ENCODE measurements at places on chromosomes 4 and X.
A peak's percentile ranks its signal among the peaks of the same experiment; 100 is the strongest.

DNA sequence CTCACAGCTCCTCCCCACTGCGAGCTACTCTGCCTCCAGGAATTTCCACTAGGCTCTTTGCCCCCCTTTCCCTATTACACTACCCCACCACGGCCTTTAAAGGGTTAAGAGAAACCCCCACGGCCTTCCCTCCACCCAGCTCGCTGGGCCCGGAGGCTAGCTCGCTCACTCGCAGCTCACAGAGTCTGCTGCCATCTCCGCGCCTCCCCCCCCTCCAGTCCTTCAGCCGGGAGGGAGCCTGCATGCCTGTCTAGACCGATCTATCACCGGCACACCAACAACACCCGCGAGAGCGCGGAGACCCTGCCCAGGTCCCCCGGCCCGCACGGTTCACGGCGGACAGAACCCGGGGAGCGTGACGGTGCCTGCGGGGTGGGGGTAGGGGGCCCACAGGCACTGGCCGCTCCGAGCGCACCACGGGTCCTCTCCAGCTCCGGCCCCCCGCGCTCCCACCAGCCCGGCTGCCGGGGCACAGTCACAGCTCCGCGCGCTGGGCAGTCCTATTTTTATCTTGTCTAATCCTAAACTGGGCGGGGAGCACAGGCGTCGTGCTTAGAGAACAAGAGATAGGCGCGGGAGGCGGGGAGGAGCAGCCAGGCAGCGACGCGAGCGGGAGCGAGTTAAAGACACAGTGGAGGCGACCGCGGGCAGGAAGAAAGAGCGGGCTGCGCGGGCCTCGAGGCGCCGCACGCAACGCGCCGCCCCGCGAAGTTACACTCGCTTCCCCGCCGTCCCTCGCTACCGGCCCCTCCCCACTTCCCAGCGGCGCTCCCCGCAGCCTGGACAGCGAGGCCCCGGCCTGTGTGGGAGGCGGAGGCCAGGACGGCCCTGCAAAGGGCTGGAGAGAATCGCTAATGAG, 3.5 kb downstream of the BCOR start:
- no peak for DNase-seq

DNA sequence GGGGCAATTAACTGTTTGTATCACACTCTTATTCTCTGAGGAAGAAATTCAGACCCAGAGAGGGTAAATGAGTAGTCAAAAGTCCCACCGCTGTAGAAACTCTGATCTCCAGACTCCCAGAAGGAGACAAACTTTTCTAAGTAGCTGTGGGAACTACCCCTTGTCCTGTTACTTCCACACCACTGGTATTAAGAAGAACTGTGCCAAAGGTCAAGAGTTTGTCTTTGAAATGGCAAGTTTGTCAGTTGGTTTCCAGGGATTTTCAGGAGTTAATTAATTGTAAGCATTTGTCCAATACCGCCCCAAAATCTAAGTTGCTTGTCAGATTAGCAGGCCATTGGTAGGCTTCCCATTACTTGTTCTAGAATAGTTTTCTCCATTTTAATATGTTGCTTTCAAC, 85.7 kb downstream of the GC start:
- no peak for DNase-seq

DNA sequence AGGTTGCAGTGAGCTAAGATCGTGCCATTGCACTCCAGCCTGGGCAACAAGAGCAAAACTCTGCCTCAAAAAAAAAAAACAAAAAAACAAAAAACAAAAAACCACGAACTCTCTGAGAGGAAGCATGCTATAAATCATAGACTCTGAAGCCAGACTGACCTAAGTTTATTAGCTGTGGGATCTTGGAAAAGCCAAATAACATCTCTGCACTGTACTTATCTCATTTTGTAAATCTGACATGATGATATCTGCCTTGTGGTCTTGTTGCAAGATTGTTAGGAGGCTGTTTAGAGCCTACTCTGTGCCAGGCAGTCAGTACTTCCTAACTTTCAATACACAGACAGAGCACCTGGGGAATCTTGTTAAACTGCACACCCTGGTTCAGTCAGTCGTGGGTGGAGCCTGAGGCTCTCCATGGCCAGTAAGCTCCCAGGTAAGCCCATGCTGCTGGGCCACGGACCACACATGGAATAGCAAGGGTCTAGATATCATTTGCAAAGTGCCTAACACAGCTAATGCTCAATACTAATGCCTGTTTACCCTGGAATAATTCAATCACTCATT, 107.6 kb upstream of the SMIM10 start:
- no peak for DNase-seq

DNA sequence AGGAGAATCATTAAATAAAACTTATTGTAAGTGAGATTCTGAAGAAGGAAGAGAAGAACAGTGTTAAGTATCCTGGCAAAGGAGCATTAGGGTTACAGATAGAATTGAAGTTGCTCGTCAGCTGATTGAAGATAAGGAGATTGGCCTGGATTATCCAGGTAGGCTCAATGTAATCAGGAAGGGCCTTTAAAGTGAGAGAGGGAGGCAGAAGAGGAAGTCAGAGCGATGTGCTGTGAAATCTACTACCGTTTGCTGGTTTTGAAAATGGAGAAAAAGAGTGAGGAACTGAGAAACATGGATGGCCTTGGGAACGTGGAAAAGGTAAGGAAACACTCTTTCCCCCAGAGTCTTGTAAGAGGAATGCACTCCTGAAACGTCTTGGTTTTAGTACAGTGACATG, 245.7 kb downstream of the ANTXR2 start:
- DNase-seq = no peak

- no peak for DNase-seq
Measured at GRCh38 chrX:129230850-129231512, 292.3 kb downstream of the SMARCA1 start.

DNA sequence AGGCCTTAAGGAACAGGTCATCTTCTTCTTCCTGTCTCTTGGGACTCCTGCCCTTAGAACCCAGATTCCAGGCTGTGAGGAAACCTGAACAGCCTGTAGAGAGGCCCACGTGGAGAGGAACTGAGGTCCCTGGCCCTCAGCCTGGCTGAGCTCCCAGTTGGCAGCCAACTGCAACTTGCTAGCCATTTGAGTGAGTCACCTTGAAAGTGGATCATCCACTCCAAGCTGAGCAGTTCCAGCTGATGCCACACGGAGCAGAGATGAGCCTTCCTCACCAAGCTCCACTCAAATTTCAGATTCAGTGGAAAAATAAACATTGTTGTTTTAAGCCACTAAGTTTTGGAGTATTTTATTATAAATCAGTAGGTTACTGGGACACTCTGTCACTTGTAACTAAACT, 392.5 kb downstream of the BCOR start:
- DNase-seq = no peak

DNA sequence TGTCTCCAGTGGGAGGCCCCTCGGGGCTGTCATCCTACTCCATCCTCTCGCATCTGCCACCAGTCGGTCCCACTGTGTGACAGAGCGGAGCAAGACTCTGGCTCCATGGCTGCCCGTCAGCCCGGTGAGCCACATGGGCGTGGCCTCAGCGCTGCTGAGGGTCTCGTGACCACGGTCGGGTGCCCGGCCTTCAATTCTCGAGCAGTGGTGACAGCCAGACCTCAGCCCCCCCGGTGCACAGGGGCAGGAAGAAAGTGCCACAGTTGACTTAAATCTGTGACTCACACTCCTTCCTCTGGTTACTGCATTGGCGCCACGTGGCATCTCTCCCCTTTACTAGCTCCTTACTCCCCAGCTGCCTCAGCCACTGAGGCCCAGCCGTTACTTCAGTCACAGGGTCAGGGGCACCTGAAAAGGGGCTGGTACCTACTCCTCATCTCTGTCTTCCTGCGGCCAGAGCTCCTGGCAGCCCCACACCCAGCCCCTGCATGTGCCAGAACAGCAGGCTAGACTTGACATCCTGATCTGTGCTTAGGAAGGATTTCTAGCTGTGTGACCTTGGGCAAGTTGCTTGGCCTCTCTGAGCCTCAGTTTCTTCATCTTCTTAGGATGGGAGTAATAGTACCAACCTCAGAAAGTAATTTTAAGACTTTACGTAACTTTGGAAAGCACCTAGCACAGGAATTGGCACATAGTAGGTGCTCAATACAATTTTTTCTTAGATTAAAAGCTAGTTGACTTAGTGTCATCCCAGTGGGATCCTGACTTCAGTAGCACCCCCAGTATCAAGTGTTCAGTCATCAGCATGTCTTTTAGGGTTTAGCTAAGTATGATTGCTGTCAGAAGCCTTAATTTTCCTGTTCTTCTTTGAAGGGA, 66.1 kb downstream of the TNIP2 start:
- peak; percentile 35 for DNase-seq

DNA sequence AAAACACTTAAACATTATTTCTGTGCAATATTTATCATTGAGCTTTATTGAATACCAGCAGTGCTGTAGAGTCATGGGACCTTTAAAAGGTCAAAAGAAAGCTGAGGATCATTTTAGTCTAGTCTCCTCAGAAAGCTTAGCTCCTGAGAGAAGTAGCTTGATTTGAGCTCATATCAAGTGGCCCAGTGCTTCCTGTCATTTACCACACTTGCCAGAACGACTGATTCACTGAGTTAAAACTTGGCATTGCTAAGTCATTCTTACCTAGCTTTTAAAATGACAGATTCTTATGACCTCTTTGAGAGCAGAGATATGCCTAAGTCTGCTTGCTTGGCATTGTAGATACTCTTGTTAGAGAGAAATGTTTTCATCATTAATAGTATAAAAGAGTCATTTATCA, 15.2 kb downstream of the SEPTIN11 start:
- no peak for DNase-seq

- no peak for DNase-seq
Measured at GRCh38 chr4:965048-965765, 8.2 kb downstream of the DGKQ start.

- DNase-seq = no peak
Measured at GRCh38 chrX:427812-428725, 41.4 kb upstream of the PPP2R3B start.

GRCh38 chrX:17848545-17849265, 12.4 kb downstream of the RAI2 start:
- DNase-seq = no peak

DNA sequence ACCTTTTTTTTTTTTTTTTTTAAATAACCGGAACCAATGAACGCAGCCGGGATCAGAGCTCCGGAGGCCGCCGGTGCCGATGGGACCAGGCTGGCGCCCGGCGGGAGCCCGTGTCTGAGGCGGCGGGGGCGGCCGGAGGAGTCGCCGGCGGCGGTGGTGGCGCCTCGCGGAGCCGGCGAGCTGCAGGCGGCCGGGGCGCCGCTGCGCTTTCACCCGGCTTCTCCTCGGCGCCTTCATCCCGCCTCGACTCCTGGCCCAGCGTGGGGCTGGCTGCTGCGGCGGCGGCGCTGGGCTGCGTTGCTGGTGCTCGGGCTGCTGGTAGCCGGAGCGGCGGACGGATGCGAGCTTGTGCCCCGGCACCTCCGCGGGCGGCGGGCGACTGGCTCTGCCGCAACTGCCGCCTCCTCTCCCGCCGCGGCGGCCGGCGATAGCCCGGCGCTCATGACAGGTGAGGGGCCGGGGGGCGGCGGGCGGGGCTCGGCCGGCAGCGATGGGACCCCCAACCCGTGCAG, 337 bp downstream of the STIM2 start:
- DNase-seq = peak; percentile 48

DNA sequence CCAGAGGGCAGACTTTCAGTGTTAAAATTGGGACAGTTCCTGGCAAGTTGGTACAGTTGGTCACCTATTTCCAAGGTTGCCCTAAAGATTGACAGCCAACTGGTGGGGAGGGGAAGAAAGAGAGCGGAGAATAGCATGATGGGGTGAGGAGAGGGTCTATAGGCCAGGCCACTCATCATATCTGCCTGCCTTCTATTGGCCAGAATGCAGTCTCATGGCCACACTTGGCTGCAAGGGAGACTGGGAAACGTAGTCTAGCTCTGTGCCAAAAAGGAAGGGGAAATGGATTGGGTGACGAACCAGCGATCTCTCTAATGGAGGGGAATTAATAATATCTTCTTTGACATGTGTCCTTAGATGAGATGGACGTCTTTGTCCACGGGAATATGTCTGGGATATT, 197.4 kb upstream of the ATP6AP2 start:
- DNase-seq = no peak

DNA sequence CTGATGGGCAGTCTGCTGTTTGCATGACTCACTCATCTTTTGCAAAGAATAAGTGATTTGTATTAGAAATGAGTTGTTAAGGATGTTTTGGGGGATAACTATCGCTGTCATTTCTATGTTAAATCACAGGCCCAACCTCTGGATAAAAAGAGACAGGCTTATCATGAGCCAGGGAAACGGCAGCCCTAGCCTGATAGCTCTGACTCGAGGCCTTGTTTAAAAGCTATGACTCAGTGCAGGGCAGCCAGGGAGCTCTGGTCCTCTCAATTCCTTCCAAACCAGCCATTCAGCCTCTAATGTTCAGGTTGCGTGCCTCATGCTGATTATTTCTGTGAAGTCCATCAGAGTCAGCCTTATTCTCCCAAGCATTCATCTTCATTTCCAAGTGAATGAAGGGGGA, 305.9 kb upstream of the HAND2 start:
- no peak for DNase-seq

GRCh38 chr4:14812101-14812500, 190.2 kb upstream of the CPEB2 start:
- no peak for DNase-seq

DNA sequence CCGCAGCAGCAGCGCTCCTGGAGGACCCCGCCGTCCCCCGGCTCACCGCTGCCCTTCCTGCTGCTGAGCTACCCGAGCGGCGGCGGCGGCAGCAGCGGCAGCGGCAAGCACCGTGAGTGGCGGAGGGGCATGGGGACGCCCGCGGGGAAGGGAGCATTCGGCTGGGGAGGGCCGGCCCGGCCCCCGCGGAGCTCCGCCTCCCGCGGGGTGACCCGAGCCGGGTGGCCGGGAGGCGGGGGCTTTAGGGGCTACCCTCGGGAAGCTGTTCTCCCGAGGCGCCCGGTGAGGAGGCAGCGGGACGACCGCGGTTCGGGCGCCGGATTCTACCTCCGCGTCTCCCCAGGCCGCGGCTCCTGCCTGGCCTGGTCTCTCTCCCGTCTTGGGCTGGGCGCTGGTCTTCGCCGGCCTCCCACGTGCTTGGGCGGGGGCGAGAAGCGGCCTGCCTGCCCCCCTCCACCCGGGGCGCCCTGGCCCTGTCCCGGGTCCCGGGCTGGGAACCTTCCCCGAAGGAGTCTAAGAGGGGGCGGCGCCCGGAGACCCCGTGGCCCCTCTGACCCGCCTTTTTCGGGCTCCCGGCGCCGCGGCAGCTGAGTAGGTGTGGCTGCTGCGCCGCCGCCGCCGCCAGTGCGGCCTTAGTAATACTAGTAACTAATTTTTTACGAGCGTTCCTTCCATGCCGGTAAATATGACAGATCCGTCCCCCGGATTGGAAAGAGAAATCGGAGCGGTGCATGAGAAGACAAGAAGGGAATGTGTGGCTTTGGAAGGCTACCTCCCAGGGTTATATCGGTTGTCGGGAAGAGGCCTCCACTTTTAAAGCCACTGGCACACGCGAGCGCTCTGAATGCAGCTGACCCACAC, 16.4 kb upstream of the RUFY3 start:
- peak; percentile 76 for DNase-seq

DNA sequence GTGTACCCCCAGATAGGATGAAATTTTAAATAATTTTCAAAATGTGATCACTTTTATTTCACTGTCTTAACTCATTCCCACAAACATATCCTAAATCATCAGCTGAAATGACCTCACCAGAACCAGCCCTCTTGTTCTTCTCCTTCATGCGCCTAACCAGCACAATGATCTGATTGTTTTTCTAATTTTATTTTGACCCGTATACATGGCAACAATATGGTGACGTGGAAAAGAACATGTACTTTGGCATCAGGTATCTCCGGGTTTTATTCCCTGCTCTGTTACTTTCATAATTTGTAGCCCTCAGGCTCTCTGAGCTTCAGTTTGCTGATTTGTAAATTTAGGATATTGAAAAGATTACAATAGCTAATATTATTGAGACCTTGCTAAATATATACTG, 562.4 kb upstream of the ZFP42 start:
- DNase-seq = no peak

- no peak for DNase-seq
Measured at GRCh38 chr4:65014078-65014477, 604.8 kb upstream of the TECRL start.

GRCh38 chr4:25969374-25970155, 55.5 kb downstream of the SMIM20 start:
- DNase-seq = no peak

All from CD4-positive, alpha-beta T cell treated with Interleukin-2 at 100 ng/mL for 4 hours (primary cell).